ENCODE measurements at places on chromosomes 6 and 20. TPM values are rescaled to one million over a fixed set of nuclear protein-coding genes. Genes with fewer than 3 reads are reported as not detected.
A peak's percentile ranks its signal among the peaks of the same experiment; 100 is the strongest.

DNA sequence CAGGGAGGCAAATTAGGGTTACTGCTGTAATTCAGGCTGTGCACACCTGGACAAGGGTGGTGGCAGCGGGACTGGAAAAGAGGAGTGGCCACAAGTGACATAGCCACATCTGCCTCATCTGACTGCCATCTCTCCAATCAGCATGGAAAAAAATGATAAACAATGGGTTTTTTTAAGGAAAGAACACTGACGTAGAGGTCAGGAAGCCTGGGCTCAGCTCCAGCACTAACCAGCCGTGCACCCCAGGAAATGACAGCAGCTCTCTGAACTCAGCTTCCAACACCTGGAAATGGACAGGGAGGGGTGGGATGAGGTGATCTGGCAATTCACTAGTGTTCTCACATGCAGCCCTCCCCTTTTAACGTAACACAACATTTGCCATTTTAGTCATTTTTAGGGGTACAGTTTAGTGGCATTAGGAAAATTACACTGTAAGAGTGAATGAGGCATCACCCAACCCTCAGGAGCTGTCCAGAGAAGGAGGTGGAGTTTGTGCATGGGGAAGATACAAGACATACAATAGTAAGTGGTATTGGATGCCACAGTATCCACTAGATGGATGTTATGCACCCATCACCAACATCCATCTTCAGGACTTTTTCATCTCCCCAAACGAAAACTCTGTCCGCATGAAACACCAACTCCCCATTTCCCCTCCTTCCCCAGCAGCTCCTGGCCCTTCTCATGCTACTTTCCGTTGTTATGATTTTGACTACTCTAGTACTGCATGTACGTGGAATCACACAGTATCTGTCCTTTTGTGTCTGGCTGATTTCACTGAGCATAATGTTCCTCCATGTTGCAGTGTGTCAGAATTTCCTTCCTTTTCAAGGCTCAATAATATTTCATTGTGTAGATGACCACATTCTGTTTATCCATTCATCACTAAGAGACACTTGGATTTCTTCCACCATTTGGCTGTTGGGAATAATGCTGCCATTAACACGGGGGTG, 215.5 kb upstream of the ECI2 start:
- DNase-seq, result no peak

GRCh38 chr6:74519163-74519562, 686.7 kb downstream of the COL12A1 start:
- DNase-seq, result peak; percentile 25

NRN1 gene
- total RNA-seq, result 0.39 TPM

RAET1L gene
- 1.5 TPM for total RNA-seq

GRCh38 chr6:55469951-55470366, 109.0 kb downstream of the HMGCLL1 start:
- no peak for DNase-seq
